ENCODE measurements at places on chromosomes 3 and 15.
A peak's percentile ranks its signal among the peaks of the same experiment; 100 is the strongest.

- no peak for DNase-seq
These were observed 621.5 kb upstream of the TBL1XR1 start for GRCh38 chr3:177818712-177819240.

GRCh38 chr3:178465260-178466180, 70.7 kb upstream of the KCNMB2 start:
- DNase-seq, result no peak

DNA sequence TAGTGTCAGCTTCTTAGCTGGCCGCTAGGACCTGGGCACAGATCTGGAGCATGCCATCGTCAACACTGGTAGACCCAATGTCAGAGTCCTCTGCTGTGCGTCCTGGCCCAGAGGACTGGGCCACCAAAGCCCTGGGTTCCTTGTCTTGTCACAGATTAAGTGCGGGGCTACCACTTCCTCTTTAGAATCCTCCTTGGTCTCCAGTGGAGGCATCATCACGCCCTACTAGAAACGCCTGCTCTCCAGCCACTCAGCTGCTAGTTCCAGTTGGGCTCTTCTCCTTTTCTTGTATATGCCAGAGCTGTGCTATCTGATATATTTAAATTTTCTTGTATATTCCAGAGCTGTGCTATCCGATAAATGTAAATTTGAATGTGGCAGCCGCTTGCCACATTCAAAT, 11.2 kb downstream of the PPCDC start:
- DNase-seq, result no peak

- no peak for DNase-seq
These were observed 143.5 kb downstream of the GAP43 start for GRCh38 chr3:115766587-115767482.

DNA sequence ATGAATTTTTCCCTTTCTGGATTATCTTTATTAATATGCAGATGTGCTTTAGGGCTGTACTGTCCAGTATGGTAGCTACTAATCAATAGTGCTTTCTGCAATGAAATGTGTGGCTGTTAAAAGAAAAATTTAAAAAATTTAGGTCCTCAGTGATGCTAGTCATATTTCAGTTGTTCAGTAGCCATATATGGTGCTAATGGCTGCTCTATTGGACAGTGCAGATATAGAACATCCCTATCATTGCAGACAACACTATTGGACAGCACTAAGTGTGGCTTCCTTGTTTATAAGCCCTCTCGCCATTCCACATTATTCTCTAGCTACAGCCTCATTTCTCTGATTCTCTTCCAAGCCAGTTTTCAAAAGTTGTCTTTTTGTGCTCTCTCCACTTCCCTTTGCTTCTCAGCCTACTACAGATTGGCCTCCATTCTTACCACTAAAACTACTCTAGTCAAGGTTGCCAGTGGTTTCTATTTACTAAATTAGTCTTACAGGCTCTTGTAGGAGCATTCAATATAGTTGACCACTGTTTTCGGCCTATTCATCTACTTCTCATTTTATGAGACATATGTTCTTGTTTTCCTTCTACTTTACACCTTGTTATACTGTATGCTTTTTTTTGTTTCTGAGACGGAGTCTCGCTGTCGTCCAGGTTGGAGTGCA, 9.5 kb downstream of the MAPK6 start:
- DNase-seq, result no peak

DNA sequence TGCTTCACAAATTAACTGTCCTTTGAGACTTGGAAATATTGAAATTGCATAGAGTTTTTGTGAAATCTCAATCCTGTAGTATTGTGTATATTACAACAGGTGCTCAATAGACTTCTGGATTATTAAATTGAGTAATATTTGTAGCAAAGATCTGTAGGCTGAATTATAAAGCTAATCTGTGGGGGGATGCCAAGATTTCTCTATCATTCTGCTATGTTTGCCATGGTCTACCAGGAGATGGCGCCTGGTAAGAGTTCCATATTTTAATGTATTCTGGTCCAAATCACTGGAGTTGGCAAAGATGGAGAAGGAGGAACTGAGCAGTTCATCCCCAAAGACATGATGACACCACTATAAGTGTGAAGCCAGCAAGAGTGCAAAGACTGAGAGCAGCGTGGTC, 340.9 kb upstream of the TPRG1 start:
- no peak for DNase-seq

DNA sequence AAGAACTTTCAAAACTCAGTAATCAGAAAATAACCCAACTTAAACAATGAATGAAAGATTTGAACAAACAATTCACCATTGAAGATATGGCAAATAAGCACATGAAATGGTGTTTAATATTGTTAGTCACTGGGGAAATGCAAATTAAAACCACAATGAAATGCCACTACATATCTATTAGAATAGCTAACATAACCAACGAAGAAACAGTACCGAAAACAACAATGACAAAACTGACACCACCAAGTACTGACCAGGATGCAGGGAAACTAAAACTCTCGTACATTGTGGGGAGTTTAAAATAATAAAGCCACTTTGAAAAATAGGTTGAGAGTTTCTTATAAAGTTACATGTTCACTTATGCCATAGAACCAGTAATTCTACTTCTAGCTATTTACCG, 69.1 kb downstream of the KBTBD8 start:
- no peak for DNase-seq

- DNase-seq, result peak; percentile 38
These were observed 281.9 kb upstream of the ONECUT1 start for GRCh38 chr15:53072077-53072476.

- DNase-seq, result no peak
These were observed 24.8 kb downstream of the KPNA4 start for GRCh38 chr3:160540551-160540950.

DNA sequence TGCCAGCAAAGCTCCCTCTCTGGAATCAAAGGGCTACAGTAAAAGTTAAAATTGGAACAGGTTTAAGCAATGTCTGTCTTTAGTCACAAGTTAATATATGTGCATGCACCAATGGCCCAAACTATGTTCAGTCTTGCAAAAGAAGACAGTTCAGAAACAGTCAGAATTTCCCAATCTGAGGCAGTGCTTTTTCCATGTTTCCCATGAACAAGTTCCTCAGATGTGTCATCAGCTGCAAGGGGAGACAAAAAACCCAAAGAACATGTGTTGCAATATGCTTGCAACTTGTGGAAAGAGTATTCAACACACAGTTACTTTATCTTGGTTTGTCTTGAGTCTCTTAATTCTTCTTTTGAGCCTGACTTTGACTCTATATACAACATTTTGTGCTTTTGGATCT, 148.4 kb downstream of the USP13 start:
- no peak for DNase-seq

DNA sequence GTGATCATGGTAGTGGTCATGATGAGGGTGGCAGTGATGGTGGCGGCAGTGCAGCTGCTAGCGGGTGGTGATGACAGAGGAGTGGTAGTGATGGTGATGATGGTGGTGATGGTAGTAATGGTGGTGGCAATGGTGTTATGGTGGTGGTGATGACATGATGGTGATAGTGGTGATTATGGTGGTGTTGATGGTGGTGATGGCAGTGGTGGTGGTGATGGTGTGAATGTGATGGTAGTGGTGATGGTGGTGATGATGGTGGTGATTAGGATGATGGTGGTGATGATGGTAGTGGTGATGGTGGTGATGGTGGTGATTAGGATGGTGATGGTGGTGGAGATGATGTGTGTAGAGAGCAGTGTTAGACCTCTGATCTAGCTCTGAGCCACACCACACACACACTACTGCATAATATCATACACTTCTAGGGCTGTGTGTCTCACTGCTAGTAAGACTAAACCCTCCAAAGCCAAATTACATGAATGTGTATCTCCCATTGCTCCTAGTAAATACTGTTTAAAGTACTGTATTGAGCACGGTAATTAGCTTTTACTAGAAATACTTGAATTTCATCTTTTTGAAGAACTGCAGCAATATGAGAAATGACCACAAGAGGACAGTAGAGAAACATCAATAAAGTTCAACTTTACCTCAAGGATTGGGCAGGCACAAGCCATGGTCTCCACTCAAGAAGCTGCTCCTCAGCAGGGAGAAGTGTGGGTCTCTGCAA, 28.8 kb downstream of the TMED3 start:
- peak; percentile 62 for DNase-seq

- DNase-seq, result no peak
These were observed 5.5 kb upstream of the SNX22 start for GRCh38 chr15:64146041-64146440.

DNA sequence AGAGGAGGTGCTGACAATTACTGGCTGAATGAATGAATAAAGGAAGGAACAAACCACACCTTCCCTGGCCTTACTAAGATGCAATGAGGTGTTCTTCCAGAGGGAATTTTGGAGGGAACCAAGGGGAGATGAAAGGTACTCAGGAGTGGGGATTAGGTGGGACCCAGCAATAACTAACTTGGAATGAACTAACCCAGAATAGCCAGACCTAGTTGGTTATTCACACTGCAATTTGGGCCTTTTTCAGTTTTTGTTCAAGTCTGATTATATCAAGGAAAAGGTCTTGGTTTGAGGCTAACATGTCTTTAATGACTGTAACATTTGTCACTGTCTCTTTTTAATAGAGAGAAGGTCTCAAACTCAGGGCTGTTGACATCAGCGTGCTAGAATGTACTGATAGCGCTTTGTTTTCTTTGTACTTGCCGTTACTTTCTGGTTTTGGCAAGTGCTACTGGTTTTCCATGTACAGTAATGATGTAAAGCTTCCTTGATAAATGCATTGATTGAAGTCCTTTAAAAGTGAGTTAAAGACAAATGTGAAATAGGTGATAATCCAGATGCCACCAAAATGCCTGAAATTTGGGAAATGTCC, 3.2 kb upstream of the PLXND1 start:
- DNase-seq, result no peak

DNA sequence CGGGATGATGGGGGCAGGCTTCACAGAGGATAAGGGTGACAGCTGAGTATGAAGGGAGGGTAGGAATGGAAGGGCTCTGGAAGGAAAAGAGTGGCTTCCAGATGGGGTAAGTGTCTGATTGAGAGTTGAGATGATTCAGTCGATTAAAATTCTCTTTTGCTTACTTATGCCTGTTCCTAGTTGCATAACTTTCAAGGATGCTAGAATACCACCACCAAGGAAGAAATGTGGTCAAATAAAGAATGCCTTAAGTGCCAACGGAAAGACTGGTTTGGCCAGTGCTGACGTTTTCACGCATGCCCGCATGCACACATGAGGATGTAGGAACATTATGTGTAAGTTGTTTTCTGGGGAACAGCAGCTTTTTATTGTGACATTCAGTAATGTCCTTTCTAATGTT, 263.4 kb upstream of the WNT5A start:
- DNase-seq, result no peak

DNA sequence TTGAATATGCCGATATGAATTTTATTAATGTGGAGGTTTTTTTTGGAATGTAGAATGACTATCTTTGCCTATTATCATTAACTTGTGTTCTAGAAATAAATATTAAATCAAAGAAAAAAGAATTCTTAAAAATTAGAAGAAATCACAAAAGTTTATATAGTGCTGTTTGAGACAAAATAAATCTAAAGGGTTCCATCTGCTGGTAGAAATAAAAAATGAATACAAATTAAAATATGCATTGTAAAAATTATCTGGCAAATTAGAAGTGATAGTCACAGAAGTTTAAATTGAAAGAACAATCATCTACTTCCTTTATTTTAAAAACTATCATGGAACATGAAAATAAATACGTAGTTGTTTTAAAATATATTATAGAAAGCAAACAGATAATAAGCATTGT, 22.7 kb upstream of the ZBTB20 start:
- no peak for DNase-seq

GRCh38 chr15:80494756-80495155, 90.6 kb downstream of the ARNT2 start:
- DNase-seq, result no peak

DNA sequence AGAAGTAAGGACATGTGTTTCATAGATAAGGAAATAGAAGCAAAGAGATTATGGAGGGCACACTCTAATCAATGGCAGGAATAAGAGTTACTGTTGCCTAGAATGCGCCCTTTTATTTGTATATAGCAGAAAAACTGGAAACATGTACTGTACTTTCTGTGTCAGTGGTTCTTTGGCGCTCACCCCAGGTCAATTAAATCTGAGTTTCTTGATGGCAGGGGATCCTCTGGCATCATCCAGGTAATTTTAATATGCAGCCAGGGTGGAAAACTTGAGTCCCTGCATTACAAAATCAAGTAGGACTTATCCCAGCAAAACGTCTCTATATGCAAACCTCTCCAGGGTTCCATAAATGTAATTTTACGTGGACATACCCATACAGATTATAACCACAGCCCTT, 284.1 kb downstream of the IL5RA start:
- DNase-seq, result no peak

DNA sequence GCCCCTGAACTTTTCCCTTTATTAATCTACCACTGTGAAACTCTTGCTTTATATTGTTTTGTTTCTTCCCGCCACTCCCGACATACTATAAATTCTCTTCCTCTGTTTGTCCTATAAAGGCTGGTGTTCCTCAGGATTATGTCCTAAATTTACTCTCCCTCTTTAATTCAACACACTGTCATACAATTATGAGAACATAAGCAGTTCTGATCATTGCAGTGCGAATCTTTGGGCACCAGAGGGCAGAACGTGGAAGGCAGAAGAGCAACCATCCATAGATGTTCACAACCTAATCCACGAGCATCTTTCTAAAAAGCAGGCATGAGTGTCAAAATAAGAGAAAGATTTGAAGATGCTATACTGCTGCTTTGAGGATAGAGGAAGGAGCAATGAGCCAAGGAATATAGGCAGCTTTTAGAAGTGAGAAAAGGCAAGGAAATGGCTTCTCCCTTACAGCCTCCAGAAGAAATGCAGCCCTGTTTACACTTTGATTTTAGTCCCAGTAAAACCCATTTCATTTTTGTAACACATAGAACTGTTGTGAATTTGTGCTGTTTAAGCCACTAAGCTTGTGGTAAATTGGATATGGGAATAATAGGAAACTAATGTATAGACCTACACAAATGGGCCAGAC, 179.4 kb downstream of the GBE1 start:
- DNase-seq, result peak; percentile 48

GRCh38 chr15:69344238-69344637, 45.5 kb downstream of the PAQR5 start:
- DNase-seq, result no peak

- no peak for DNase-seq
These were observed 424.8 kb upstream of the TPM1 start for GRCh38 chr15:62617741-62618140.

GRCh38 chr3:56833022-56833421, 31.3 kb upstream of the ARHGEF3 start:
- no peak for DNase-seq

- peak; percentile 30 for DNase-seq
These were observed 311.4 kb downstream of the TBC1D5 start for GRCh38 chr3:17431004-17431403.

DNA sequence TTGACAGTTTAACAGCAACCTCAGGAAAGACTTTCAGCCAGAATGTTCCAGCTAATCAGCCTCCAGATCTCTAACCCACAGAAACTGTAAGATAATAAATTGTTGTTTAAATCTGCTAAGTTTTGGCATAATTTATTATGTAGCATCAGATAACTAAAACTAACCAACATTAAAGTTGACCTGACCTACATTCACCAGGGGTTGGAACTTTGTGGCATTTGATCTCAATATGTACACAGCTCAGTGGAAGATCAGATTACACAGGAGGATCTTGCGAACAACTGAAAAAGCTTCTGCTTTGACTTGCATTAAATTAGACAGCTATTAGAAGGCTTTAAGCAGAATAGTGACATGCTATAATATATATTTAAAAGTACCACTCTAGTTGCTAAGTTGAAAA, 91.4 kb upstream of the POU1F1 start:
- no peak for DNase-seq

Data from D341Med (cell line).